ENCODE measurements at places on chromosomes 11 and 22.

- no peak for DNase-seq
These were observed 799.6 kb upstream of the ARHGAP42 start for GRCh38 chr11:99887481-99887880.

- DNase-seq = no peak
These were observed 57.4 kb downstream of the BCL2L13 start for GRCh38 chr22:17695986-17696385.

DNA sequence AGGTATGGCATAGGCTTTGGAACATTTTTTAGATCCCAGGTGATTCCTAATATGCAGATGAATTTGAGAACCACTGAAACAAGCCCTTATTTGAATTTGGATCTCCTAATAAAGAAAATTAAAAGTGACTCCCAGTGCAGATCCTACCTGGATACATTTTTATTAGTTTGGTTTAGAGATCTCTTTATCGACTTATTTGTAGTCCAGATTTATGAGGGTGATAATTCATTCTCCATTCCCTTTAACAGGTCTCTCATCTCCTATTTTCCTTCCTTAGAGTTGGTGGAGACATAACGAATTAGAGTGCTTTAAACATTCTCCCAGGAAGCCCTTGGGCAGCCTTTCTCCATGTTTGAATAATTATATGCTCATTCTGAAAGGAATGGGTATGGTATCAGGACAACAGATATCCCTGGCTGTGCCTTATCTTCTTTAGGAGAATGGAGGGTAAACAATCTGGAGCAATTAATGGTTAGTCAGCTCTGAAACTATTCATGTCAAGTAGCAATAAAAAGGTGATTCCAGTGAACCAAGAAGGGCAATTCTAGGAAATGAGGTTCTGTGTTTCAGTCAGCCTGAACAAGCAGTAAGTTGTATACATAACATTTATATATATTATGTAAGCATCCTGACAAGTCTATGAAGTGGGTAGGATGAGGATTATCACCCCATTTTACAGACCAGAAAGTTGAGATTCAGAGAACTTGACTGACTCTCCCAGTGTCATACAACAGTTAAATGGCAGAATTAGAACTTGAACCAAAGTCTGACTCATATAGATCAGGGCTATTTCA, 53.9 kb upstream of the RCE1 start:
- no peak for DNase-seq

DNA sequence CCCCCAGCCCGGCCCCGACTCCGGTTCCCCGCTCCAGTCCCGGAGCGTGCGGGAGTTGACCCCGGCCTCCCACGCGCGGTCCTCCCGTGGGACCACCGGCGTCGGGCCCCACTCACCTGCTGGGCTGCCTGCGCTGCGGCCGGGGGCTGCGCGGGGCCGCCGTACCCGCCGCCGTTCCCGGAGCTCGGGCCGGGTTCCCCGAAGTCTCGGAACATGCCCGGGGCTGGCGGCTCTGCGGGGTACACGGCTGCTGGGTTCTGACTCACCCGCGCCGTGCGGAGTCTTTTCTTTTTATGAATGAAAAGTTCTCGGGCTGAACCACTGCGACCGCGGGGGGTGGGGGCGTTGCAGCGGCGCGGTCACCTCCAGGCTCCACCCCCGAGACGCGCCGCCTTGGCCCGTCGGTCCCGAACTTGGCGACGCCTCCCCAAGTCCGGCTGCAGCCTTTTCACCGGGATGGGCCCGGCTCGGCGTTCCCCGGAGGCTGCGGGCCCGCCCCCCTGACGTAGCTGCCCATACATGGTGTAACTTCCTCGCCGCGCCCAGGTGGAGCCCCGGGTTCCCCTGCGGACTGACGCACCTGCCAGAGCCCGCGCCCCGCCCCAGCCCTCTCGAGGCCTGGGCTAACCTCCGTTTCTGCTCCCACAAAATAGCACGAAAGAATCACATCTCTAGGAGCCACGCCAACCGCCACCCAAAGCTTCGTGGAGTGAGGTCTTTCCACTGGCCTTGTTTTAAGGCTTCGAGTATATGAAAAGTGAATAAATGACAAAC, at the start of gene FOSL1:
TSS of gene FOSL1 (minus strand) at position 264 of the 774 bp plus-strand sequence. CDS start at position 215, 49 bp downstream.
- peak; percentile 92 for DNase-seq

DNA sequence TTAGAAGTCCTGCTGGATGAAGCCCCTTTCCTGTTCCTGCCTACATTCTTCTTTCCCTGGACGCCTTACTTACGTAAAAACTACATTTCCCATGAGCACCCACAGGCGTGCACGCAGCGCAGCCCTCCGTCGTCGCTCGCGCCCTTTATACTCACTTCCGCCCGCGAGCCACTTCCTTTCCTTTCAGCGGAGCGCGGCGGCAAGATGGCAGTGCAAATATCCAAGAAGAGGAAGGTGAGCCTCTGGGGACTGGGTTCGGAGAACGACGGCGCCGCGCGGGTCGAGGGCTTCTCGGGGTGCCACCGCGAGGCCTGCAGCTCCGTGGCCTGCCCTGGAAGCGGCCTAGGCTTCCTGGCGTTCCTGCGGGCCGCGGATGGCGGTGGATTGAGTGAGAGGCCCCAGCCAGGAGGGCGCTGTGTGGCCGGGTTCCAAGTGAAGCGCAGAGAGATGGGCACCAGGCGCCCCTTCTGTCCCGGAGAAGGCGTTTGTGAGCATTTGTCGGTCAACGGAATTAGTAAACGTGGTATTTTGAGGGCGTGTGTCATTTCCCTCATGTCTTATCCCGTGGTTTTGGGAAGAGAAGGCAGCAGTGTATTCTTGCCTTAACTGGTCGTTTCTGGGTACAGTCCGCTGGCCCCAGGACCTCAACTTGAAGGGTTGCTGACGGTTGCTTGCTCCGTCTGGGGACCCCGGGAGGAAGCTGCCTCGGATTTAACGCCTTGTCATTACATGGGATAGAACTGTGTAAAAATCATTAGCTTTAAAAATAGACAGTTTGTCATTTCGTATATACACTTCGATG, at the start of gene RPS3:
TSS of gene RPS3 (plus strand) at position 175 of the 802 bp plus-strand sequence. CDS start at position 205, 30 bp downstream.
- DNase-seq = peak; percentile 89

- DNase-seq = peak; percentile 19
These were observed 60.4 kb downstream of the BMAL1 start for GRCh38 chr11:13338019-13338426.

GRCh38 chr11:78228467-78228866, 39.7 kb downstream of the USP35 start:
- peak; percentile 32 for DNase-seq

- no peak for DNase-seq
These were observed 200.0 kb downstream of the AASDHPPT start for GRCh38 chr11:106277484-106277883.

DNA sequence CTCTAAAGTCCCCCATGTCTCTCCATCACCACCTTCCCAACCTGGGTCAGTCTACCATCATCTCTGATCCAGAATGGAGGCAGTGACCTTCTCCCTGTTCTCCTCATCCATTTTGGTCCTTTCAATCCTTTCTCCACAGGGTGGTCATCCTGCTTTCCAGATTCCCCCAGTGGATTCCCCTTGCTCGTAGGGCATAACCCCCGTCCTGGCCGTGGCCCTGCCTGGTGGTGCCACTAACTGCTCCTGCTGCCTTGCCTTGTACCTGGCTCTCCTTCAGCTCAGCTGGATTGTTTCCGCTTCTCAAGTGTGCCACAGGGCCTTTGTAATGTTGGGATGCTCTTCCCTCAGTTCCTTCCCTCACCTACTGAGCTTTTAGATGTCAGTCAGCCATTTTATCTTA, 81.6 kb downstream of the MYO7A start:
- no peak for DNase-seq

- DNase-seq = no peak
These were observed 27.4 kb downstream of the FBLN1 start for GRCh38 chr22:45529971-45530575.

DNA sequence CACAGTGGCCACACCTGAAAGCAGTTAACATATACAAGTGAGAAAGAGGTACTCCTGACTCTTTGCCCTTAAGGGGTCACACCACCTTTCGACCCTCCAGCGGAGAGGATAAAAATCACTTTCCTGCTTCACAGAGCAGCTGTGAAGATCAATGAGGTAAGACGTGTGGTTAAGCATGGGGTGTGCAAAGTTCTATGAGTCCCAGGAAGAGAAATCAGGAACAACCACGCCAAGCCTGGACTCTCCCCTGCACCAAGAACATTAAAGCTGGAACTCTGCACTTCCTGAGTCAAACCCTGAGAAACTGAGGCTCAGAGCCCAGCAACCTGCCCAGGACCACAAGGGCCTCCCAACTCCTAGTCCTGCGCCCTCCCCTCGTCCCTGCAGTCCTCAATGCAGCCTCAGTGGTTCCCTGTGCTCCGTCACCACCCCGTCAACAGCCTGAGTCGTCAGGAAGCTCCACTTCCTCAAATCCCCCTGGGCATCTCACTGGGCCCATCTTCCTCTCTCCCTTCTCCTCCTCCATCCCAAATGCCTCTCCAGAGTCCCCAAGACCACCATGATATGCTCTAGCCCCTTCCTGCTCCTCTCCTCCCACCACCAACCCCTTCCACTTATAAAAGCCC, 17.7 kb downstream of the TNKS1BP1 start:
- no peak for DNase-seq

DNA sequence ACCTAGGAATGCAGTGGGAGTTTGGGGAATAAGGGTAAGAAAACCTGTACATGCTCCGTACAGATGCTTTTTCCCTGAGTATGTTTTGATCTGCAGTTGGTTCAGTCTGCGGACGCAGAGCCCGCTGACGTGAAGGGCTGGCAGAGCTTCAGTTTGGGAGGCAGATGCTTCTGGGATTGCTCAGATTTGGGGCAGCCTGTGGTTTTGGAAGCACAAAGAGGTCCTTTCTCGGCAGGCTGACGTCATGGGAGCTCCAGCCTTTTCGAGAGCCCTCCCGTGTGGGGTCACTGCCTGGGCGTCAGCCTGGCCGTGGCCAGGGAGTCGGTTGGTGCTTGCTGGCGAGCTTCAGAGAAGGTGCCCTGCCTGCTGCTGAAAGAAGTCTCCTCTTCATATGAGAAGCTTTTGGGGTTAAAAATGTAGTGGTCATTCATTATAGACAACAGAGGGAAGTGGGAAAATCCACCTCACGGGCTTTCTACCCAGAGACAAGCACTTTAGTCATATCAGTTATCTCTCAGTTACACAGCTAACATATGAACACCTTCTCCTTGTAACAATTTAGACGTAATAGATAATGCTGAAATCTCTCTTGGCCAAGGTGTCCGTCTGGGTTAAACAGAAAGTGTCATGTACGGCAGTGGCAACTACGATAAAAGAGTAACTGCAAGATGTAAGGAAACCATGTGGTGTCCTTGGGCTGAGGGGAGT, 26.8 kb downstream of the TPCN2 start:
- no peak for DNase-seq

GRCh38 chr11:84022201-84022600, 736.0 kb upstream of the CCDC90B start:
- DNase-seq = no peak

GRCh38 chr11:944711-945470, 19.2 kb downstream of the AP2A2 start:
- DNase-seq = no peak

DNA sequence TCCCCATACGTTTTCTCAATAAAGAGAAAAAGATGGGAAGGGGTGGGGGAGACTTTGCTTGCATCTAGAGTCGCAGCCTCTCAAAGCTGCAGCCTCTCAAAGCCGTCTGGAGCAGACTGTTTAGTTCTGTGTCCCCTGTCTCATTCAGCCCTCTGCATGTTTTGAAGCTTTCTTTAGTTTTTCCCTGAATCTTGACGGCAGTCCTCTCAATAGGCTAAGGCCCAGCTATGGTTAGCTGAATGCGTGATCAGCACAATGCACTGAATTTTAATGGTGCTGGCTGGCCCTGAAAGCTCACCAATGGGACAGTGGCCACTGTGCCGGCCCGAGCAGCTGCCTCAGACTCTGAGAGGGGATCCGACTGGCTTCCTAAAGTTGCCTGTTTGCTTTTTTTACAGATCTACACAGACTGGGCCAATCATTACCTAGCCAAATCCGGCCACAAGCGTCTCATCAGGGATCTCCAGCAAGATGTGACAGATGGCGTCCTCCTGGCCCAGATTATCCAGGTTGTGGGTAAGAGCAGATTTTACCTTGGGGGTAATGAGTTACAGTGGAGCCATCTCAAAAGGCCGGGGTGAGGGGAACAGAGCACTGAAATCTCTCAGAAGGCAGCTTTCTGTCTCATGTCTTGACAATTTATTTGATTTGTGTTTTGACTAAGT, 119.6 kb downstream of the NAV2 start:
- DNase-seq = no peak

- DNase-seq = no peak
These were observed 253.6 kb upstream of the CCDC179 start for GRCh38 chr11:23113887-23114216.

DNA sequence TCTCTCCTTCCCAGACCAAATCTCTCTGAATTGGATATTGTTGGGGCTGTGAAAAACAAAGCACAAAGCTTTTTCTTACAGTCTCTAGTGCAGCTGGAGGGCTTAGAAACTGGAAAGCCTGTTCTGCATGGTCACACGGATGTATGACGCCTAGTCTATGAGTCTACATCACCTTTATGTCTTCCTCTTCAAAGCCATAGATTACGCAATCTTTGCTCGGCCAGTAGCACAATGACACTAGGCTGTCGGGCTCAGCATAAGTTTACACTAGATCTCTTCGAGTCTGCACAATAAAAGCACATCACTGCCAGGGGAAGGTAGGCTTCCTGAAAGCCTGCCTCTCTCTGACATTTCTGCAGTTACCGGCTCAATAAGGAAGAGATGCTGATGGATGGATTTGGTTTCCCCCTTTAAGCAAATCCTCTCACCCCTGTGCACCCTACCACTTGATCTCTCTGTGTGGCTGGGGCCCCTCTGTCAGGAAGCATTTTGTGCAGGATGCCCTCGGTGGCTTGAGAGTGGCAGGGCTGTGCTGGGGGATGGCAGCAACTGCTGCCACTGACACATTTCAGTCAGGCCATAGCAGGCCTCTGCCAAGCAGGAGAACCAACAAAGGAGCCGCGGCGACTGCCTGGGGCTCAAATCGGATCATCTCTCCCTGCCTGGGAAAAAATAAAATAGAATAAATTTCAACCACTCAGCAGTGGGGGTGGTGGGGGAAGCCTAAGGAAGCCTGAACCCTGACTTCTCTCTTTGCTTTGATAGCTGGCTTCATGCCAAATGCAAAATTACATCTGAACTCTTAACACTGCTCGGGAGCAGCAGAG, 1272.8 kb downstream of the LRRC4C start:
- DNase-seq = no peak

GRCh38 chr22:33865248-33865647, 55.0 kb downstream of the LARGE1 start:
- DNase-seq = no peak

GRCh38 chr11:34405079-34405858, 33.5 kb upstream of the CAT start:
- DNase-seq = no peak

GRCh38 chr11:34627197-34627596, 6.3 kb downstream of the EHF start:
- no peak for DNase-seq

GRCh38 chr11:21511835-21512440, 680.9 kb upstream of the ANO5 start:
- DNase-seq = no peak

DNA sequence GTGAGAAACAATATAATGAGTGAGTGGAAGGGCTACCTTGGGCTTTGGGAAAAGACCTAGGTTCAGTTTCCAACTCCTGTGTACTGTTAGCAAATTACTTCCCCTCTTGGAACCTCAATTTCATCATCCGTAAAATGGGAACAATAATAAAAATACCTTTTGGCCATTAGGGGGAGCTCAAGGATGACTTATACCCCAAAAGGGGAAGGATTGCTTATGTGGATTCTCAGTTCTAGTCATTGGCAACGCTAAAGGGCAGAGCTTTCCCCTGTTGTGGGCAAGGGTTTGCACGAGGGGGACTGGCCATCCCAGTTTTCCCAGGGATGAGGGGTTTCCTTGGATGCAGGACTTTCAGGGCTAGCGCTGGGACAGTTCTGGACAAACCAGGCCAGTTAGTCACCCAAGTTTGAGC, 3.1 kb upstream of the COMMD9 start:
- peak; percentile 63 for DNase-seq
